ENCODE measurements at places on chromosomes 5 and 9.

GRCh38 chr9:134959126-134959970 lies 41.6 kb upstream of the FCN1 start:
- peak; percentile 12 for DNase-seq

- no peak for DNase-seq
Observed at GRCh38 chr5:21152611-21153010, 1164.6 kb upstream of the CDH18 start.

GRCh38 chr5:68544091-68544647 lies 328.6 kb downstream of the PIK3R1 start:
- DNase-seq: peak; percentile 45

- no peak for DNase-seq
Observed at GRCh38 chr5:132370181-132370970, 866 bp downstream of the SLC22A5 start.

DNA sequence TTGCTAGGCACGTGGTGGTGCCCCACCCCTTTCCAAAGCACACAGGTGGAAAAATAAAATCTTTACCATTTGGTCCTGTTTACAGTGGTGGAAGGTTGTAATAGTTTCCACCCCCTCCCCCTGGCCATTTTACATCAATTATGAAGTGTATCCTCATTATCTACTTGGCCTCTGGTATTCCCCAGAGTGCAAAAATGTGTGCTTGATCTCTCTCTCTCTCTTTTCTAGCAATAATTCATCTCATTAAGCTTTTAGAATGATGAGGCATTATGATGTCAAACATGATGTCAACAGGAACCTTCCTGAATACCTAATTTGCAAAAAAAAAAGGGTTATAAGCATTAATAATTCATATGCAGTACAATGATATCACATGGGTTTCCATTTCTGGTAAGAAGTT lies 3.1 kb downstream of the PDE8B start:
- DNase-seq: no peak

- no peak for DNase-seq
Observed at GRCh38 chr5:177594071-177594470, 2.1 kb downstream of the TMED9 start.

DNA sequence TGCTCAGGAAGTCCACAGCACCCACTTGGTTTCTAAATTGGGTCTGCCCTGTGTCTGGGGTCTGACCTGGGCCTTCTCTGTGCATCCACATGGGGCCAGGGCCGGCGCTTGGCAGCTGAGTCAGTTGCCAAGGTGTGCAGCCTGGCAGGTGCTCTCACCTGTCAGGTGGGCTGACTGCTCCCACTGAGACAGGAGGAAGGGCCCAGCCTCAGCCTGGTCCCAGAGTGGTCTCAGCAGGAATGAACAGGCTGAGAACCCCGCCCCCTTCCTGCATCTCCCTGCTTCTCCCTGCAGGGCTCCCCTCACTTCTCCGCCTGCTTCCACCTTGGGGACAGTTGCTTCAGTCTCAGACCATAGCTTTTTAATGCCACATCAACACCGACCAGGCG lies 60.5 kb downstream of the BARX1 start:
- no peak for DNase-seq

DNA sequence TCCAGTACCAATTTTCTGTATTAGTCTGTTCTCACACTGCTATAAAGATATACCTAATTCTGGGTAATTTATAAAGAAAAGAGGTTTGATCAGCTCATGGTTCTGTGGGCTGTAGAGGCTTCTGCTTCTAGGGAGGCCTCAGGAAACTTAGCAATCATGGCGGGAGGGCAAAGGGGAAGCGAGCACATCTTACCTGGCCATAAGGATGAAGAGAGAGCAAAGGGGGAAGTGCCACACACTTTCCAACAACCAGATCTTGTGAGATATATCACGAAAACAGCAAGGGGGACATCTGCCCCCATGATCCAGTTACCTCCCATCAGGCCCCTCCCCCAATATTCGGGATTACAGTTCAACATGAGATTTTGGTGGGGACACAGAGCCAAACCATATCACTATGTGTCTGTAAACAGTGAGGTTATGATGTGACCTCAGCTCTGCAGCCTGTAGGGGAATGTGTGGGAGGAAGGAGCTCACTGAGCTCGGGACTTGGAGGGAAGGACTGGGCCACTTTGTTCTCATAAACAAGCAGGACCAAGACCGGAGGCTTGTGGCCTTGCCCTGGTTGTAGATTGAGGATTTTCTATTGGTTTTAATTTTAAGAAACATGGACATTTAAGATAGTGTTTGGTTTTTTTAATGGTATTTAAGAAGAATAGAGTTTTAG lies 85.2 kb downstream of the EHMT1 start:
- DNase-seq: no peak

DNA sequence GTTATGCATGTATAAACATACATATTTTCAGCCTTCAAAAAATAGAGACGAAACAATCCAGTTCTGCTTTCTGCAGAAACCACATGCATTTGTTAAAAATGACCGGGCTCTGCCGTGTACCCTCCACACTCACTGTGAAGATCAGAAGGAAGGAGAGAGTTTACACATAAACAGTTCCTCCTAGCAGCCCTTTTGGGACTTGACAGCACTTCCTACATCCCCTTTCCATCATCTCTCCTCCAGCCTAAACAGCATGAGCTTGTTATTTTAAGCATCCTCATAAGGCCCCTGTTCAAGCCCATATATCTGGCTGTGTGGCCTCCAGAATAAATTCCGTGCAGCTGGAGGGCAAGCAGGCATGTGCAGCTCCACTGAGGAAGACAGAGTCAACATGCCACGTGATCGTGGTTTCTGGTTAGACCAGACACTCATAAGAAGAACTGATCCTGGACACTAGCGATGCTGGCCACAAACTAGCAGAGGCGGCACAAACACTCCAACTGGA lies 42.2 kb downstream of the NIPAL4 start:
- DNase-seq: no peak

DNA sequence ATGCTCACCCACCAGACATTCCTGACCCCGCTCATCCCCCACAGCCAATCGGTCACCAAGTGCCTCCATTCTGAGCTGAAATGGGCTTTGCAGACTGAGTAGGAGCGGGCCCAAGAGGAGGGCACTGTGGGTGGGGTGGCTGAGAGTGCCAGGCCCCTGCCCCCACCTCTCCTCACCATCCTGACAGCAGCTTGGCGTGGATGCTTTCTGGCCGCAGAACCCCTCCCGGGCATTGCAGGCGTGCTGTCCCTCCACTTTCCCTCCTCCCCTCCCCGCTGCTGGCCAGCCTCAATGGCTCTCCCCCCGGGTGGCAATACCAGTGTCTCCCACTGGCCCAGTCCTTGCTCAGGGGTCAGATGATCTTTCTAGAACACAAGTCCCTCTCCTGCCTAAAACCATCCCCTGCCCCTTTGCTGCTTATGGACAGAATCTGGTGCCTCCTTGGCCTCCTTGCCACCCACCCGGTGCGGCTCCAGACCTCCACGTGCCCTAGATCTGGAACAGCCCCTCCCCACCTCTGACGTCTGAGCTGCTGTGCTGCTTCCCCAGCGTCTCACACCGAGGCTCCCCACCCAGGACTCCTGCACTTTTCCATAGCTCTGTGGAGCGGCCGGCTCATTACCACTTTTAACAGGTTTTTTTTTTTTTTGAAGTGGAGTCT lies 6.1 kb downstream of the FLT4 start:
- DNase-seq: no peak

DNA sequence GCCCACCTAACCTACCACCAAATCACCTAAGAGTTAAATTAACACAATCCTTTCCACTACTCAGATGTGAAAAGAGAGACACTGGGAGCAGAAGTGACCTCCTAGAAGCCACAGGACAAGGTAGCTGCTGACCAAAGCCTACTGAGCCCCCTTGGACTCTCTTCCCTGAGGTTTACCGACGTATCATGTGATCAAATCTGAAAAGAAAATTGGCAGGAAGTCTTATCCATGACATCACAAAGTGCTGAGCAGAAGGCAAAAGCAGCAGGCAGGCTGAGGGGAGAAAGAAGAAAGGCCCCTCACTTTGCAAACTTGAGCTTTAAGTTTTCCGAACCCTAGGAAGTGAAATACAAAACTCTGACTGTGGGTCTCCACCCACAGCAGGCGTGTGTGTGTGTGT lies 11.1 kb downstream of the PRELID2 start:
- no peak for DNase-seq

GRCh38 chr5:73005886-73006285 lies 50.0 kb downstream of the FCHO2 start:
- no peak for DNase-seq

DNA sequence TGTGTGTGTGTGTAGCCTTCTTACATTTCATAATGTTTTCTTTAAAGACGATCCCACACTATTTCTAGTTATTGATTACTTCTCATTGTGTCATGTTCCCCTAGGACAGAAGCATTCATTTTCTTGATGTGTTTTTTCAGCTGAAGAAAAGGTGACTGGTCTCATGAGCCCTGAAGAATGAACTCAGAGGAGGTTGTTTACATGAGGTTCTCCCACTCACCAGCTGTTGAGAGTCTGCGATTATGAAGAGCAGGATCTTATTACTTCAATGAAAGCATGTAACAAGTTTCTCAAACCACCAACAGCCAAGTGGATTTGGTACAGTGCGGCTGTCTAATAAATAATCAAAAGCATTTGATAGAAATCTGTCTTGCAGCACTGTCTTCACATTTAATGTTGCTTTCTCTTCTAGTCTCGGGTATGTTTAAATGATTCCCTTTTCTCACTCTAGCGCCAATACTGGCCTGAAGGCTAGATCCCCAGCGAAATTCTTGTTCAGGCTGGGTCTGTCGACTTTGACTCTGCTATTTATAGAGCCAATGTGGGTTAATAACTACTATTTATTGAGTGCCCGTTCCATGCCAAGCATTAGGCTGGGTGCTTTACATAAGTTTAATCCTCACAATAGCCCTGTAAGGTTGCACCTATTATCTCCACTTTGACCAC lies 9.6 kb upstream of the FSD1L start:
- no peak for DNase-seq

GRCh38 chr9:134365791-134366222 lies 39.6 kb downstream of the RXRA start:
- peak; percentile 90 for DNase-seq

Data from left hindlimb (tissue), 1 donor.